HFFc6 (cell line): ENCODE measurements at places on chromosomes 4 and X. TPM values are rescaled to one million over a fixed set of nuclear protein-coding genes. Genes with fewer than 3 reads are reported as not detected.
A peak's percentile ranks its signal among the peaks of the same experiment; 100 is the strongest.

GRCh38 chrX:116667346-116668134 lies 204.8 kb upstream of the CT83 start:
- DNase-seq = no peak
- no peak overlapping the region for H3K4me3 ChIP-seq
- H3K27me3 ChIP-seq = no peaks in the 10 kb centered on the region

DNA sequence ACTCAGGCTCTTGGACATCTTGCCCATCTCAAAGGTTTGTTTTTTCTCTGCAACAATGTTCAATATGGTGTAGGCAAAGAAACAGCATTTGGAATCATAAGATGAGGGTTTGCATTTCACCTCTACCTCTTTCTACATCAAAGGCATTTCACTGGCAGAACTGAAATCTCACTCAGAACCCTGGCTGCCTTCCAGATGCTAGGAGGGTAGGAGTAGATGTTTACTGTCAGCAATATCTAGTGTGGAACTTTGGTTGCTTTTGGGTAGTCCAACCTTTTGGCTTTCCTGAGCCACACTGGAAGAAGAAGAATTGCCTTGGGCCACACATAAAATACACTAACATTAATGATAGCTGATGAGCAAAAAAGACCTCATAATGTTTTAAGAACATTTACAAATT lies 297.0 kb upstream of the KLF3 start:
- H3K4me1 ChIP-seq = peaks cover 14% of the 10 kb centered on the region; the same call in 1 of the 2 replicates
- H3K4me3 ChIP-seq = no peak overlapping the region
- DNase-seq = no peak

The CTAG2 gene
- not detected in 3 replicates for total RNA-seq

The PNMA6A gene
- total RNA-seq = 0.17 to 0.29 TPM in 2 of 3 replicates, not detected in the other

DNA sequence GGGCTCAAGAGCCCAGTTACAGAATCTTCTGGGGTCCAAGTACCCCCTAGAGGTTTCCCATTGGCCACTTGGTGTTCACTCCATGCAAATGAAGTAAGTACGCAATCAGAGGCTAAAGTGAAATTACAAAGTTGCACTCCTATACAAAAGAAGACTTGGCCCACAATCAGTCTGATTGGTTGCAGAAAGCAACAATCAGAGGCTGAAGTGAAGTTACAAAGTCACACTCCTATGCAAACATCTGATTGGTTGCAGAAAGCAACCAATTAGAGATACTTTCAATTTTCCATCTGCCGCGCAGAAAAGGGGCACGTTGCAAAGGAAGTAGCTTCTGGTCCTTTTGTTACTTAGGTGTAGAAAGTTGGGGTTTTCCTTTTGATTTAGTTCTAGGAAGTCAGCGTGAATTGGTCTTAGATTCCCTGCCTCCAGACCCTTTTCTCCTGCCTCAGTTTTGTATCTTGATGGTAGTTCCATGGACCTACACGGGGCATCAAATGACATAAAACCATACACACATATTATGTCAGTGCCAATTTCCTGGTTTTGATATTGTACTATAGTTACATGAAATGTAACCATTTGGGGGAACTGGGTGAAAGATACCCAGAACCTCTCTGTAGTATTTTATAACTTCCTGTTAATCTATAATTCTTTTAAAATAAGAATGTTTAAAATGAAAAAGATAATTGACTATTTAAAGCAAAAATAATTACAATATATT lies 12.4 kb upstream of the PIN4 start:
- H3K4me3 ChIP-seq = peak overlapping the region; percentile 34
- H3K27ac ChIP-seq = no peak overlapping the region
- DNase-seq = no peak
- peaks cover 3% of the 10 kb centered on the region; the same call in 1 of the 2 replicates for H3K27me3 ChIP-seq

DNA sequence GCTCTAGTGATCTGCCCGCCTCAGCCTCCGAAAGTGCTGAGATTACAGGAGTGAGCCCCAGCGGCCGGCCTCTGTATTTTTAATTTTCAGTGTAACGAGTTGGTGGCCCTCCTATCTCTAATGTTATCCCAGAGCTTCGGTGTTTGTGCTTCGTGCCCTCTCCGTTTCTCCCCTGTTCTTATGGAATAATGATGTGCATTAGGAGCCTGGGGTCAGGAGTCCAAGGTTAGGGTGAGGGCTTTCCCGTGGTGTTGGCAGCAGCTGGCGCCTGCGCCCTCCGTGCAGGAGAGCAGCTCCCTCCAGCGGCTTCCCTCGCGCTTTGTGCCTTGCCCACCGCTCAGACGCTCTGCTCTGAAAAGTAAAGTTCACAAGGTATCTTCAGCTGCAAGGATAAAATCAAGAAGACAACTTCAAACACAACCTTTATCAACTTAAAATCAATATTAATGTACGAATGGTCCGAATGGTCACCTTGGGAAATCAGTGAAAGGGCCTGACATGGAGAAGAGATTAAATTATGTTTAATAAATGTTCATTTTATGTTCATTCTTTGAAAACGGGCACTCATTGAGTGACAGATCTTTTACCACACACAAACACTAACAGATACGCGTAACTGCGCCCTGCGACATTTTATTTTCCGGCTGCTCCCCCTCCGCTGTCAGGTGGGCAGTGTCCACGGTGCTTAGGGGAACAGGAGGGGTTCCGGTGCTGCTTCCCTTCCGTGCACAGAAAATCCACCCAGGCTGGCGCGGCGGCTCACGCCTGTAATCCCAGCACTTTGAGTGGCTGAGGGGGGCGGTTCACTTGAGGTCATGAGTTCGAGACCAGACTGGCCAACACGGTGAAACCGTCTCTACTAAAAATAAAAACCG lies 62.4 kb downstream of the TRAPPC11 start:
- DNase-seq = no peak
- peak overlapping the region; percentile 39 for H3K4me3 ChIP-seq
- no peak overlapping the region for H3K27ac ChIP-seq

DNA sequence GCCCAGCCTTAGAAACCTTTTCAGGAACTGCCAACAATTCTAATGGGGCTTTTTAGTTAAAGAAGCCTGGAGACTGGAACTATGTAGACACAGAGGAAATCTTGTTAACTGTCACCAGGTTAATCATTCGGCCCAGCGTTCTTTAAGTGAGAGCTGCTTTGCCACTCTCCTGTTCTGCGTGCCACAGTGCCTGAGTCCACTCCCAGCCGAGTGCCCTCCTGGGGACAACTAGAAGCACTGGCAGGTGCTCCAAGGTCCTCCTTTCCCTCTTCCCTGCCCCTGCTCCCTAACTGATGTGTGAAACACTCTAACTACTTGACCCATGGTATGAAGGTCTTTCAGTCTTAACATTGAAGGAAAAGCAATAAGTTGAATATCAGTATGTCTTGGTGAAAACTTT lies 151.2 kb upstream of the TLL1 start:
- H3K27me3 ChIP-seq = no peaks in the 10 kb centered on the region
- H3K36me3 ChIP-seq = no peaks in the 10 kb centered on the region

- H3K27me3 ChIP-seq = no peaks in the 10 kb centered on the region
- peaks cover 31% of the 10 kb centered on the region for H3K4me1 ChIP-seq
- DNase-seq = peak; percentile 75
- no peaks in the 10 kb centered on the region for H3K36me3 ChIP-seq
Measured at GRCh38 chr4:112552668-112553067, 36.7 kb upstream of the NEUROG2 start.

- no peak overlapping the region for H3K4me3 ChIP-seq
- no peaks in the 10 kb centered on the region for H3K4me1 ChIP-seq
- H3K27me3 ChIP-seq = no peaks in the 10 kb centered on the region; the same call in 1 of the 2 replicates
- no peak for DNase-seq
- H3K36me3 ChIP-seq = no peaks in the 10 kb centered on the region
Measured at GRCh38 chr4:21531048-21531447, 417.5 kb downstream of the KCNIP4 start.

The REELD1 gene
- total RNA-seq = not detected in 3 replicates

DNA sequence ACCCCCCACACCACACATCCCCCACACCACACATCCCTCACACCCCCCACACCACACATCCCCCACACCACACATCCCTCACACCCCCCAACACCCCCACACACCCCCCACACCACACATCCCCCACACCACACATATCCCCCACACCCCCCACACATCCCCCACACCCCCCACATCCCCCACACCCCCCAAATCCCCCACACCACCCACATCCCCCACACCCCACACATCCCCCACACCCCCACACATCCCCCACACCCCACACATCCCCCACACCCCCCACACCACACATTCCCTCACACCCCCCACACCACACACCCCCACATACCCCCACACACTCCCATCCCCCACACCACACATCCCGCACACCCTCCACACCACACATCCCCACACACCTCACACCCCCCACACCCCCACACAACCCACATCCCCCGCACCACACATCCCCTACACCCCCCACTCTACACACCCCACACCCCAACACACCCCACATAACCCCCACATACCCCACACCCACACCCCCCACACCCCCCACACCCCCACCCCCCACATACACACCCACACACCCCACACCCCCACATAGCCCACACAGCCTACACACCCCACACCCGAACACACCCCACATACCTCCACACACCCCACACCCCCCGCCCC lies 172.9 kb downstream of the DCLK2 start:
- peaks cover 53% of the 10 kb centered on the region for H3K27me3 ChIP-seq
- no peak for DNase-seq
- no peak overlapping the region for H3K4me3 ChIP-seq
- H3K4me1 ChIP-seq = peaks cover 34% of the 10 kb centered on the region
- H3K36me3 ChIP-seq = peaks cover 69% of the 10 kb centered on the region
